CD8-positive, alpha-beta memory T cell (primary cell): ENCODE measurements at places on chromosomes 6 and 20. TPM values are rescaled to one million over a fixed set of nuclear protein-coding genes. Genes with fewer than 3 reads are reported as not detected.
A peak's percentile ranks its signal among the peaks of the same experiment; 100 is the strongest.

- no peaks in the 10 kb centered on the region for H3K36me3 ChIP-seq
- DNase-seq = no peak
- no peaks in the 10 kb centered on the region for H3K4me1 ChIP-seq
- H3K27ac ChIP-seq = no peak overlapping the region
- H3K4me3 ChIP-seq = no peak overlapping the region
- H3K27me3 ChIP-seq = no peaks in the 10 kb centered on the region
These were observed 139.4 kb downstream of the HS3ST5 start for GRCh38 chr6:114203460-114203859.

DNA sequence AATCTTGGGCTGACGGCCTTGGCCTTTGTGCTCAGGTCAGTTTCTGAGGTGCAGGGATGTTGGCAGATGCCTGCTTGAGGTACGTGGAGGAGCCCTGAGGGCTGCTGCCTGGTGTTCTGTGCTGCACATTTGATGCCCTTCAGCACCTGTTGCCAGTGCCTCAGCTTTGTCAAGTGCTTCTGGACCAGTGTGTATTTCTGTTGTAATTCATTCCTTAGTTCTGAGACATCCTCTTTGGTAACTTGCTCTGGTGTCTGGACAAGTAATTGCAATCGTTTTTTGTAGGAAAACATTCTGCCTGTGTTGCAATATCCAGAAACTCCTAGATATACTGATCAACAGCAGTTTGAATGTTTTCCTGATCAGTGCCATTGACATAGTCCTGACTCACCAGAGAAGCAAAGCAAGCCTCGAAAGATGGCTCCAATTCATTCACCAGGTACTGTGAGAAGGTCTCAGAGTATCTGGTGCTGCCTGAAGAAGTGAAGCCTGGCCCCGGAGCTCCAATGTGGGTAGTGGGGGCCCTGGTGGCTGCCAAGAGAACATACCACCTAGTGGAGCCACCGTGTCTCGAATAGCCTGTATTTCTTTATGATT, 26.7 kb downstream of the ZNF337 start:
- no peaks in the 10 kb centered on the region for H3K27me3 ChIP-seq
- no peaks in the 10 kb centered on the region for H3K4me1 ChIP-seq
- no peak for DNase-seq
- peaks cover 2% of the 10 kb centered on the region for H3K36me3 ChIP-seq
- no peak overlapping the region for H3K27ac ChIP-seq
- no peak overlapping the region for H3K4me3 ChIP-seq

DNA sequence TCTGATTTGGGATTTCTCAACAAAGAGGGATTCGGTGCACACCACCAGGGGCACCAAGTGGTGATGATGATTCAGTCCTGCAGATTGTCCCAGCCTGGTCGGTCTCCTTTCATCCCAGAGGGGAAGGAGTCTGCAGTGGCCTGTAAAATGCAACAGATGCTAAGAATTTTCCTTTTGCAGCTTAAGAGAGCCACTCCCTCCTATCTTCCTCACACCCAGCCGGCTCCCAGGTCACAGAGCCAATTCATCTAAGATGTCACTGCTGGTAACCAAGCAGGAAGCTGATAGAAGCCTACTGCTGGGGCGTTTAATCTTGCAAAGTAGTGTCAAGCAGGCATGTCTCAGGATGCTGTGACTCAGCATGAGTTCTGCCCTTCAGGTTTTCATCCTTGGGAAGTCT, 203.8 kb upstream of the LRFN2 start:
- no peak overlapping the region for H3K4me3 ChIP-seq
- no peaks in the 10 kb centered on the region for H3K36me3 ChIP-seq
- H3K27me3 ChIP-seq = no peaks in the 10 kb centered on the region
- no peak overlapping the region for H3K27ac ChIP-seq
- DNase-seq = no peak
- peaks cover 29% of the 10 kb centered on the region for H3K4me1 ChIP-seq

- no peaks in the 10 kb centered on the region for H3K27me3 ChIP-seq
- peaks cover 71% of the 10 kb centered on the region for H3K4me1 ChIP-seq
- no peak for DNase-seq
- H3K27ac ChIP-seq = no peak overlapping the region
- no peak overlapping the region for H3K4me3 ChIP-seq
- H3K36me3 ChIP-seq = no peaks in the 10 kb centered on the region
These were observed 11.7 kb upstream of the SIRPG start for GRCh38 chr20:1669304-1669703.

- no peak for DNase-seq
- H3K4me3 ChIP-seq = no peak overlapping the region
- H3K36me3 ChIP-seq = peaks cover 5% of the 10 kb centered on the region
- H3K27ac ChIP-seq = no peak overlapping the region
- H3K4me1 ChIP-seq = no peaks in the 10 kb centered on the region
These were observed 60.9 kb upstream of the SMIM8 start for GRCh38 chr6:87261534-87261933.

GRCh38 chr20:19492116-19492515, 265.9 kb upstream of the RIN2 start:
- H3K36me3 ChIP-seq = no peaks in the 10 kb centered on the region
- no peak overlapping the region for H3K4me3 ChIP-seq
- H3K27me3 ChIP-seq = no peaks in the 10 kb centered on the region
- no peak overlapping the region for H3K27ac ChIP-seq

- no peak overlapping the region for H3K27ac ChIP-seq
- H3K4me3 ChIP-seq = no peak overlapping the region
- no peaks in the 10 kb centered on the region for H3K27me3 ChIP-seq
- no peaks in the 10 kb centered on the region for H3K4me1 ChIP-seq
These were observed 80.5 kb downstream of the SMLR1 start for GRCh38 chr6:130907687-130908086.

GRCh38 chr20:43293068-43293786, 103.5 kb upstream of the PTPRT start:
- H3K4me3 ChIP-seq = no peak overlapping the region
- no peaks in the 10 kb centered on the region for H3K27me3 ChIP-seq
- H3K4me1 ChIP-seq = no peaks in the 10 kb centered on the region
- H3K27ac ChIP-seq = no peak overlapping the region
- DNase-seq = no peak

- H3K4me3 ChIP-seq = no peak overlapping the region
- H3K27ac ChIP-seq = no peak overlapping the region
- no peaks in the 10 kb centered on the region for H3K27me3 ChIP-seq
These were observed 26.8 kb downstream of the RRBP1 start for GRCh38 chr20:17655286-17655651.

DNA sequence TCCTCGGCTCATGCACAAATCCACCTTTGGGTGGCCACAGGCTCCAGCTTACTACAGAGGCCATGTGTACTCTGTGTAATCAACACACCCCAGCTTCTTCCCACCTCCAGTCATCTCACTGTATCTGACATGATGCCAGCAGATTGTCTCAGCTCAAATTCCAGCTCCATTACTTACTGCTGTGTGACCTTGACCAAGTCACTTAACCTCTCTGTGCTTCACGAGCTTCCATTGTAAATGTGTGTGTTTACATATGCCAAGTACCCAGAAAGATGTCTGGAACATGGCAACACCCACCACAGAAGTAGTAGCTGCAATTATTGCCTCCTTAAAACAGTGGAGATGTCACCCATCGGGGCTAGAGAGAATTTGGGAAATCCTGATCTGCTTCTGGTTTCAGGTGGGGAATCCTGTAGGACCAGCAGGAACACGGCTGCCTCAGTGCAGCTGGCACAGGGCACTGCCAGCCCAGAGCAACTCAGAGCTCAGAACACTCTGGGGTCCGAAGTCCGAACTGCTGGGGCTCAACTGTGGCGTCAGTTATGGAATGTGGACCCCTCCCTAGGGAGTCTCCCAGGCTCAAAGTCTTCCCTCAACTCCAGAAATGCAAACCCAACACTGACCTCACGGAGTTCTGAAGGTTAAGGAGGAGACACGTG, 21.2 kb upstream of the HLA-B start:
- no peak overlapping the region for H3K4me3 ChIP-seq
- H3K4me1 ChIP-seq = no peaks in the 10 kb centered on the region
- no peaks in the 10 kb centered on the region for H3K27me3 ChIP-seq
- no peak overlapping the region for H3K27ac ChIP-seq
- DNase-seq = no peak

GRCh38 chr6:17790489-17790888, 83.8 kb upstream of the NUP153 start:
- no peaks in the 10 kb centered on the region for H3K36me3 ChIP-seq
- H3K27ac ChIP-seq = no peak overlapping the region
- H3K4me1 ChIP-seq = no peaks in the 10 kb centered on the region
- H3K4me3 ChIP-seq = no peak overlapping the region
- DNase-seq = no peak
- H3K27me3 ChIP-seq = no peaks in the 10 kb centered on the region

GRCh38 chr6:97189767-97190166, 93.2 kb downstream of the MMS22L start:
- no peak overlapping the region for H3K4me3 ChIP-seq
- no peaks in the 10 kb centered on the region for H3K36me3 ChIP-seq
- no peak overlapping the region for H3K27ac ChIP-seq
- DNase-seq = no peak
- no peaks in the 10 kb centered on the region for H3K27me3 ChIP-seq
- H3K4me1 ChIP-seq = no peaks in the 10 kb centered on the region

DNA sequence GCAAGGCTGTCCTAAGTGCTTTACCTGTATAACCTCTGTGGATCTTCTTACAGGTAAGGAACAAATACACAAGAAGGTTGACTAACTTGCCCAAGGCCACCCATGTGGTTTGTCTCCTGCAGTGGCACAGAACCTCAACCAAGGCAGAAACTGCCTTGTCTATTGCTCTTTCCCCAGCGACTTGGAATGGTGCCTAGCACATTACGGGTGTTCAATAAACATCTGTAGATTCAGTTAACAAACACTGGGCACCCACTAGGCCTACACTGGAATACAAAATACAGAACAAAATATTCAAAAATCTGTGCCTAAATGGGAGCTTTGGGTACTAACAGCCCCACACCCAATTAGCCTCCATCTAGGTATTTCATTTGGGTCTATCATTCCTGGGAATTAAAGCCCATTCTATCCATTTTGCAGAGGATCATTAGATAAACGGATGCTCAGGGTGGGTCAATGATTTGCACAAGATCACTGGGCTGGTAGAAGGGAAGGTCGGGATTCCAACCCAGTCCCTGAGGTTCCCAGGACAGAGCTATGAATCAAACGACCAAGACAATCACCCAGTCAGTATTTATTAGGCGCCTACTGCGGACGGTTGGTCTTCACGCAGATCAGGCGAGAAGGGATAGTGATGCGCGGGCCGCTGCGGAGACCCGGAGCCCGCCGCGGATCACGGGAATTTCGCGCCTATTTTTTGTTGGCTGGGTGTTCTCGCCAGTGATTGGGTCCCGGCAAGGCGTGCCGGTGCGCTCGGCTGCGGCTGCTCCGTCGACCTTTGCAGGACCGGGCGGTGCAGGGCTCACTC, at the start of gene STK35:
Gene STK35 (plus strand): TSS at position 771 of the 808 bp plus-strand sequence. CDS start 55 bp downstream, outside the sequence.
- peaks cover 36% of the 10 kb centered on the region for H3K4me1 ChIP-seq
- H3K27ac ChIP-seq = peak within 1 kb of the TSS; percentile 98
- DNase-seq = no peak
- no peaks in the 10 kb centered on the region for H3K36me3 ChIP-seq
- H3K27me3 ChIP-seq = no peaks in the 10 kb centered on the region

DNA sequence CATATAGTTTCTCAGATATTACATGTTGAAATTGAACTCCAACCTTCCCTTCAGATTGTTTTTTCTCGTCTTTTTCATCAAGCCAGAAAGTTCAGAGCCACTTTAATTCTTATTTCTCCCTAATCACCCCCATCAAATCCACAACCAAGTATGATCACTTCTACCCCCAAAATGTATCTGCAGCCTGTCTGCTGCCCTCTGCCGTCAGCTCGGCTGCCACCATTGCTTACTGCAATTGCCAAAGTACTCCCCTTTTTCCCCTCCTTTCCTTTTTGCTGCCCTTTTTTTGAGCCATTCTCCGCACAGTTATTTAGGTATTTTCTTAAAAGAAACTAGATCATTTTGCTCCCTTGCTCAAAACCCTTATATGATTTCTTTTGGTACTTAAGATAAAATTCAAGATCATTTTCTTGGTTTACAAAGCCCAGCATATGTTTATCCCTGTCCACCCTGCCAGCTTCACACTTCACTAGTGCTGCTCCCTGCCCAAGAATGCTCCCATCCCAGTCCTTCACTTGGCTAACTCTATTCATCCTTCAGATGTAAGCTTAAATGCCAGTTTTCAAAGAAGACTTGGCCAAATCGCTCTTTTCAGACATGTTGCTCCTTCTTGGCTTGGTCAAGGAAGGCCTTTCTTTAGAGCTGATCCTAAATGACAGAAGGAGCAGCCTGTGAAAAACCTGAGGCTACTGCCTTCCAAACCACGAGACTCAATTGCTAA, 63.7 kb downstream of the SH3BGRL2 start:
- DNase-seq = no peak
- no peaks in the 10 kb centered on the region for H3K27me3 ChIP-seq
- no peak overlapping the region for H3K27ac ChIP-seq
- H3K36me3 ChIP-seq = no peaks in the 10 kb centered on the region
- H3K4me3 ChIP-seq = no peak overlapping the region

DNA sequence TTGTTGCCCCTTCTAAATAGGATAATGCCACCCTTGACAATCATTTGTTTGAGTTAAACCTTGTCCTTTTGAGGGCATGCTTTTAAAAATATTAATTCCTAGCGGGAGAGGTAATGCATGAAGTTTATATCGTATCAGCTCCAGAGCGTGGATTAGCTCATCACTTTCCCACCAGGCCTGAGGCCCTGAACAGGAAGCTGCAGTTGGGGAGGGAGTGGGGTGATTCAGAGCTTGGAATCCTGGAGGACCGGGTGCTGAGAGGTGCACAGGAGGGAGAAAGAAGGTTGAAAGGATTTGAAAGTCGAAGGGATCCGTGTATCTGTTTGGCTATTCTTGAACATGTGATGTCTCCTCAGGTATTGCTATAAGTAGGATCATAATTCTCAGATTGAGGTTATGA, 25.0 kb downstream of the ZDHHC14 start:
- DNase-seq = no peak
- H3K27me3 ChIP-seq = no peaks in the 10 kb centered on the region
- H3K36me3 ChIP-seq = no peaks in the 10 kb centered on the region
- no peak overlapping the region for H3K27ac ChIP-seq
- H3K4me3 ChIP-seq = no peak overlapping the region

DNA sequence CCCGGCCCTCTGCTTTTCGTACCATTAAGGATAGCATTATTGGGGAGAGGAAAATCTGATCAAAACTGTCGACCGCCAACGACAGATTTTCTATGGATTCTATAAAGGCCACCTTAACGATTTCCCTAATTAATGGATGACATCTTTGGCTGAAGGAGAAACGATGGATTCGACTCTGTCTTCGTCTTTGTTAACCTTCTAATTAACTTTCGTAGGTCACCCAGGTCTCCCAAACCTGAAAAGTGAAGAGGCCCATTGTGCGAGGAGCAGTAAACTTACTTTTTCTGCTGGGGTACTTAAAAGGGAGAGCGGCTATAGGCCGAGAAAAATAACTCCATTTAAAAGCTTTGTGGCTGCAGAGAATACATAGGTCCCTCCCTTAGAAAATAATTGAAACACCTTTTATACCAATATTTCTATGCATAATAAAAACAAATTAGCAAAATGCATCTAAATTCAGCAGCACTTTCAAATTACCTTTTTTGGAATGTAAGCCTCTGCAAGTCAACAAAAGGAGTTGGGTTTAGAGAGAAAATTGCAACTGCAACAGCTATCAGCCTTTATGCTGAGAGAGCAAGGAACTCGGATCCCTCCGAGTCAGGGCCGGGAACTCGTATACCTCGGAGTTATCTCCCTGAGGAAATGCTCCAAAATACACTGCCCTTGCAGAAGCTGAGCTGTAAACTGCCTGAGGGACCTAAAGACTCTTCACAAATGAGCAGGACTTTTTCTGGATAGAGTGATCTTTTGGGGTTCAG, 31.4 kb upstream of the NR2E1 start:
- H3K36me3 ChIP-seq = no peaks in the 10 kb centered on the region
- no peak overlapping the region for H3K27ac ChIP-seq
- no peak for DNase-seq
- peaks cover 25% of the 10 kb centered on the region for H3K27me3 ChIP-seq

- no peaks in the 10 kb centered on the region for H3K27me3 ChIP-seq
- DNase-seq = peak; percentile 15
- no peaks in the 10 kb centered on the region for H3K36me3 ChIP-seq
These were observed 577 bp upstream of the SCAND1 start for GRCh38 chr20:35954907-35955251.

FOXQ1 gene
- not detected for polyA plus RNA-seq

PACSIN1 gene
- 5.6 TPM for polyA plus RNA-seq

SPATS1 gene
- not detected for polyA plus RNA-seq
